ENCODE measurements at places on chromosomes 11 and 22.
A peak's percentile ranks its signal among the peaks of the same experiment; 100 is the strongest.

DNA sequence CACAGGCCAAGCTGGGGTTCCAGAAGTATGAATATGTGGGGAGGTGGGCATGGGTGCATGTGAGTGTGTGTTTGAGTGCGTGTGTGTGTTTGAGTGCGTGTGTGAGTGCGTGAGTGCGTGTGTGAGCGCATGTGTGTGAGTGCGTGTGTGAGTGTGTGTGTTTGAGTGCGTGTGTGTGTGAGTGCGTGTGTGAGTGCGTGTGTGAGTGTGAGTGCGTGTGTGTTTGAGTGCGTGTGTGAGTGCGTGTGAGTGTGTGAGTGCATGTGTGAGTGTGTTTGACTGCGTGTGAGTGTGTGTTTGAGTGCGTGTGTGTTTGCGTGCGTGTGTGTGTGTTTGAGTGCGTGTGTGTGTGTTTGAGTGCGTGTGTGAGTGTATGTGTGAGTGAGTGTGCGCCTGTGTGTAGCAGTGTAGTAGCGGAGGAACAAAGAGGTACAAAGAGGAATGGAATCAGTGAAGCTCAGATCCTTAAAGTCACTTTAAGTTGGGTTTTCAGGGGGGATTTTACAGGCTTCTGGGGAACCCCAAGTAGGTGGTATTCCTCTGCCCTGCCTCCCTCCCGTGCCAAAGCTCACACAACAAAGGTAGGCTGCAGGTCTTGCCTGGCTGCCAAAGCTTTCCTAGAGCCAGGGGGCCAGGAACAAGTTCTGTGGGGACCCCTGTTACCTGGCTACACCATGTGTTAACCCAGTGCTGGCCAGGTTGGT, 137.1 kb downstream of the KIRREL3 start:
- no peak for DNase-seq

DNA sequence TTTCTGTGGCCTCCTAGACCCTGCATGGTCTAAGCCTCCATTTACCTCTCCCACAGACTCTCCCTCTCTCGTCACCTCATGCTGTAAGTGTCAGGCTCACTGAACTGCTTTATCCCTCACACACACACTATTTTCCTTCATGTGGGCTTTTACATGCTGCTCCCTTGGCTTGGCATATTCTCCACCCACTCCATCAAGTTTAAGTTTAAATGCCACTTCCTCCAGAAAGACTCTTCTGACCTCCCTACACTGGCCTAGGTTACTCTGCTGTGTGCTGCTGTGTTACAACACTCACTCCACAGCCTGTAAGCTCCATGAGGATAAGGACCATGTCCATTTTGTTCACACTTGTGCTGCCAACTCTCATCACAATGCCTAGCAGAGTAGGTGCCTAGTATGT, 2.5 kb downstream of the DCHS1 start:
- no peak for DNase-seq

DNA sequence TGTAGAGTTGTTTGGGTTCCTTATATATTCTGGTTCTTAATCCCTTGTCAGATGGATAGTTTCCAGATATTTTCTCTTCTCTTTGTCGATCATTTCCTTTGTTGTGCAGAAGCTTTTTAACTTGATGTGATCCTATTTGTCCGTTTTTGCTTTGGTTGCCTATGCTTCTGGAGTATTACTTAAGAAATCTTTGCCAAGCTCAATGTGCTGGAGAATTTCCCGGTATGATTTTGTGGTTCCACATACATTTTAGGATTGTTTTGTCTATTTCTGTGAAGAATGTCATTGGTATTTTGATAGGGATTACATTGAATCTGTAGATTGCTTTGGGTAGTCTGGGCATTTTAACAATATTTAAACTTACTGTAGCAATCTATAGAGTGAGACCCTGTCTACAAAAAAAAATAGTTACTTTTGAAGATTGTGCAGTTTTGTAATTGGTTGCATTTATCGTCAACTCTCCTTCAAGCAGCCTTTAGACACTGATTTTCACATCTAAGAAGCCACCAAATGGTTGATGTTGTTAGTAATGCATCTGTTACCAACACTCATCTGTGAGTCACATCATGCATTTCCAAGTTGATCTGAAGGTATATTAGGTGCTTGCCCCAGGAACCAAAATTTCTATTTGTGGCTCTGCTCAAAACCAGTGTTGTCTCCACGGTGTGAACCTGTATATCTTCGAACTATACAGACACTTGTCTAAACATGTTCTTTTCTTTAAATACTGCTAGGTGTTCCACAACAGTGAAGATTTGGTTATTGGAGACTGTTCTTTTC, 21.4 kb downstream of the XRCC6 start:
- no peak for DNase-seq

GRCh38 chr11:34910817-34911216, 5.4 kb downstream of the APIP start:
- no peak for DNase-seq

DNA sequence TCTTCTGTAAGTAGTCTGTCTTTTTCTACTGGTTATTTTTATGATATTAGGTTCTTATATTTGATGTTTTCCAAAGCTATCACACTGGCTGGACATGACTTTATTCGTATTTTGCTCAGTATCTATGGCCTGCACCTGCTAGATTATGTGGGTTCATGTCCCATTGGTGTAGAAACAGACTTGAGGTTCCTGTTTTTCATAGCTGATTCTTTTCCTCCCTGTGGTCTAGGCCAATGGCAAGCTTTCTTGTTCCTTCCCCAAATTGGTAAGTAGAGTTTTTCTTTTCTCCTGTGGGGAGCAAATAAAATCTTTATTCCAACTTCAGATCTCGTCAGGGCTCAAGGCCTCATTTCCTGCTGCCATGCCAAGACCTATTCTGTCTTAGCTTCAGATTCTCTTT, 30.2 kb upstream of the SWAP70 start:
- no peak for DNase-seq

DNA sequence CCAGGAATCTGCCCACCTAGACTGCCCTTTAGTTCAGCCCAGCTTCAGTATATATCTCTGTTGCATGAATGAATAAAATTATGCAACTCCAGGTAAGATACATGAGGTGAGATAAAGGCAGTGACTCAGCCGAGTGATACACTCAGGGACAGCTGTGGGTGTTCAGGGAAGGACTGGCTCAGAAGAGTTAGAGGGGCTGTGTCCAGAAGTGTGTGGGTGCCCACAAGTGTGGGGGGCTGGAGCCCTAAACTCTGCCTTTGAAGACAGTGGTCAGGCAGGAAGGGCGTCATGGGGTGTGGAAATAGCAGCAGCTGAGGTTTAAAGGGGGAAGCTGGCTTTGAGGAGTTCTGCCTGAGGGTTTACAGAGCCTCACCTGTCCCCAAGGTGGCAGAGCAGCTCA, 8.3 kb downstream of the FTH1 start:
- DNase-seq = no peak

GRCh38 chr11:115481528-115481927, 22.7 kb downstream of the CADM1 start:
- DNase-seq = no peak

DNA sequence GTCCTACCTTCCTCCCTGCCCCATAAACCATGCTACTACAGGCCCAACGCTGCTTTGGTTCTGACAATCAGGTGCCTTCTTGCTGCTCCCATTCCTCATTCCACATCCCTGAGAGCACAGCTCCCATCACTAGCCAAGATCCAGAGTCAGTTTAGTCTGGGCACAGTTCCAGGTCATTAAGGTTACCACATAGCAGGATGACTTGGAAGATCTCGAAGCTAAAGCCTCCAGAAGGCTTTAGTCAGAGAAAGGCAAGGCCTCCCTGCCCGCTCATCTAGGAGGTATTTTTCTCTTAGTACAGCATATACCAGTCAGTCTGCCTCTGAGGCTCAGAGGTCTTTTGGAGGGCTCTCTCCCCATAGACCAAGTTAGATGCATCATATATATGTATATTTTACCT, 30.3 kb downstream of the TRIM66 start:
- no peak for DNase-seq

- peak; percentile 59 for DNase-seq
Measured at GRCh38 chr11:73323464-73323863, 15.4 kb downstream of the ARHGEF17 start.

DNA sequence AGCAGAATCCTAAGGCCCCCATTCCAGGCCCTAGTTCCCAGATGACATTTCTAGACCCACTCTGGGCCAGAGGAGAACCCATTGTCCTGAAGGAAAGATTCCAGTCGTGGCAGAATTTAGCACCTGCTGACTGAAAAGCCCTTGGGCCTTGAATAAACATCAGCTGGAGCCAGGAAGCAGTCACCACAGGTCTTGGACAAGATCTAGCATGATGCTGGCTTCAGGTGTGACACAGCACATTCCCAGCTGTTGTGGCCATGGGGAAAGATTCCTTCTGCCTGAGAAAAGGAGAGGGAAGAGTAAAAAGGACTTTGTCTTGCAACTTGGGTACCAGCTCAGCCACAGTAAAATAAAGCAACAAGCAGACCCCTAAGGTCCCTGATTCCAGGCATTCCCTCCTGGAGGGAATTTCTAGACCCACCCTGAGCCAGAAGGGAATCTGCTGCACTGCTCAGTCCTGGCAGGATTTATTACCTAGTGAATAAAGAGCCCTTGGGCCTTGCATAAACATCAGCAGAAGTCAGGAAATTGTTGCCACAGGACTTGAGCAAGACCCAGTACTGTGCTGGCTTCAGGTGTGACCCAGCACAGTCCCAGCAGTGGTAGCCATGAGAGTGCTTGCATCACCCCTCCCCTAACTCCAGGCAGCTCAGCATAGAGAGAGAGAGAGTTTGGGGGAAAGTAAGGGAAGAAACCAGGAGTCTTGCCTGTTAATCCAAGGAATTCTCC, 42.5 kb upstream of the PAMR1 start:
- DNase-seq = no peak

DNA sequence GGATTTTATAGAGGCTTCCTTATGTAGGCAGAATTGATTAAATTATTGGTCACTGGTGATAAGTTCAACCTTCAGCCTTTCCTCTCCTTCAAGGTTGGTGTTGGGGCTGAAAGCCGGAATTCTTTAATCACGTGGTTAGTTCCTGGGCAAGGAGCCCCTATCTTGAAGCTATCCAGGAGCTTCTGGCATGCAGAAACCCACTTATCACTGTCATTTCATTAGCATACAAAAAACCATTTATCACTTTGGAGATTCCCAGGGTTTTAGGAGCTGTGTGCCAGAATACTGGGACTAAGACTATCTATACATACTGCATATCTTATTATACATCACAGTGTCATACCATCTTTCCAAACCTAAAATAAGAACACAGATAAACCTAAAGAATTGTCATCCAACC, 18.5 kb upstream of the MED17 start:
- no peak for DNase-seq

GRCh38 chr11:35006389-35007128, 90.1 kb downstream of the PDHX start:
- DNase-seq = no peak

DNA sequence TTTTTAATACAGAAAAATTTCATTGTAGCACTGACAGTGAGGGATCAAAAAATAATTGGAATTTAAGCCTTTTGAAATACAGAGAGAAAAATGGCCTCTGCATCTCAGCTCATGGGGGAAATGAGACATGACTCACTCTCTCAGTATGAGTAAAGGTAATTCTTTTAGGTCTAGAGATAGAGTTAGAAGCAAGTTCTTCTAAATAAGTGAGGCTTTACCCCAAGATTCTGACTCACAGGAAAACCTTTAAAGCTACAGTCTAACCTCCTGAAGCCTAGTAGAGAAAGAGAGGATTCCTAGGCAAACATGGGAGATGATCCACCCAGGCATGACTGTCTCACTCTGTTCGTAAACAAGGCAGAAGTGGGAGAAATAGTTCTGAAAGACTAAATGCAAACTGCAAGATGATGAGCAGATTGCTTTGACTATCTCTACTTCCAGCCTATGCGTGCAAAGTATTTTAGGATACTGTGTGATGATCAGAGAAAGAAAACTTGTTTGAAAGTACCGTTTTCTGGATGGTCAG, 1003.3 kb upstream of the CCDC90B start:
- no peak for DNase-seq

DNA sequence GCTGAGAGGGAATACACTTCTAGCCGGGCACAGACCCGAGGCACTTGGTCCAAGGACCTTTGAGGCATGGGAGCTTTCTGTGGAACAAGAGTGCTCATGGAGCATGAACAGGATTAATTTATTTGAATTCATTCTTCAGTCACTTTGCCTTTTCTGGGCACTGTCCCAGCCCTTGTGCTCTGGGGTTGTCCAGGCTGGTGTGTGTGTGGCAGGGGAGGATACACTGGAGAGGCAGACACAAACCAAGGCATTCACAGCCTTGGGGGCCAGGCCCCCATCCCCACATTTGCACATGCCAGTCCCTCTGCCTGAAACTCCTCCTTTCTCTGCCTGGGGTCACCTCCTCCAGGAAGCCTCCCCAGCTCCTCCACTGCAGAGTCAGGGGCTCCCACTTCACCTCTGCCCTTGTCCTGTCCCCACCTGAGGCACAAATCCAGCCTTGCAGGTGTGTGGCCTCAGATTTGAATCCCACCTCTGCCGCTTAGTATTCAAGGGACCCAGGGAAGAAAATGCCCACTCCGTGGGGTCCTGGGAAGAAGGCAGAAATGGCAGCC, 55.5 kb downstream of the MYO7A start:
- DNase-seq = no peak

DNA sequence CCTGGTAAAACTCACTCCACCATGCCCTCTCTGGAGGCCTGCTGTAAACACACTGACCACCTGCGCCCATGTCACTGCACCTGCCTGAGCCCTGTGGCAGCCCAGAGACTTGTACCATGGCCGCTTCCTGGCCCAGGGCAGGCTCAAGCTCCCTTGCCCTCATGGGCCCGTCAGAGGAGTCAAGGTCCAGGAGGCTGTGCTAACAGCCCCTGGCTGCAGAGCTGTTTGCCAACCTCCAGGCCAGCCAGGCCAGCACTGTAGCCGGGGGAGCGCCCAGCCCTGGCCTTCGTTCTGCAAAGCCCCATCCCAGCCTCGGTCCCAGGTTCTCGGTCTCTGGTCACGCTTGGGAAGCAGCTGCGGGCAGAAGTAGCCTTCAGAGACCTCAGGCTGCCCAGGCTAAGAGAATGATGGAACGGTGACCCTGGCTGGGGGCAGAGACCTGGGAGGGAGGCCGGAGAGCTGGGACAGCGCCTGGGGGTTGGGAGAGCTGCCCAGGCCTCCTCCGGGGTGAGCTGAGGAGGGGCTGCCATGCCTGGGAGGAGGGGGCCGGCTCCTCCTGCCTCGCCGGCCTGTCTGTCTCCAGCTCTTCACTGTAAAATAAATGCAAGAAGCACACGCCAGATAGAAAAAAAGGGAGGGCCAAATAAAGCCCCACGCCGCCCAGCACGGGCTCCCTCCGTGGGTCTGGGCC, 11.9 kb upstream of the TCF20 start:
- DNase-seq = no peak

GRCh38 chr11:1779806-1780699, 16.3 kb upstream of the CTSD start:
- no peak for DNase-seq

DNA sequence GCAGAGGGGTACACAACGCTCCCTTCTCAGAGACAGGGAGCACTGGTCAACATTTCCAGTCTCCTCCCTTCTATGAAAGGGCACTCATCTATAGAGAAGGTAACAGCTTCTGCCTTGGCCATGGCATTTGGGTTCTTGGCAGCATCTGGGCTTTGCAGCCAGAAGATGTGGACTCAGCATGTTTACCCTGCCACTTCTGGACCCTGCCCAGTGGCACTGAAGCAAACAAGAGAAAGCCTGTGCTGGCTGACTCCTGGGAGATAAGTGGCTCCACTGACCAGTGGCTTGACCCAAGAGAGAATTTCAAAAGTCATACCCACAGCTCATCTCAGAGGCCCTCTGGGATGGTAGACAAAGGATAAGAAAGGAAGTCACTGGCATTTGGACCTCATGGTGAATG, 8.0 kb downstream of the CSNK2A3 start:
- no peak for DNase-seq
